ENCODE measurements at places on chromosomes 16 and 17.

DNA sequence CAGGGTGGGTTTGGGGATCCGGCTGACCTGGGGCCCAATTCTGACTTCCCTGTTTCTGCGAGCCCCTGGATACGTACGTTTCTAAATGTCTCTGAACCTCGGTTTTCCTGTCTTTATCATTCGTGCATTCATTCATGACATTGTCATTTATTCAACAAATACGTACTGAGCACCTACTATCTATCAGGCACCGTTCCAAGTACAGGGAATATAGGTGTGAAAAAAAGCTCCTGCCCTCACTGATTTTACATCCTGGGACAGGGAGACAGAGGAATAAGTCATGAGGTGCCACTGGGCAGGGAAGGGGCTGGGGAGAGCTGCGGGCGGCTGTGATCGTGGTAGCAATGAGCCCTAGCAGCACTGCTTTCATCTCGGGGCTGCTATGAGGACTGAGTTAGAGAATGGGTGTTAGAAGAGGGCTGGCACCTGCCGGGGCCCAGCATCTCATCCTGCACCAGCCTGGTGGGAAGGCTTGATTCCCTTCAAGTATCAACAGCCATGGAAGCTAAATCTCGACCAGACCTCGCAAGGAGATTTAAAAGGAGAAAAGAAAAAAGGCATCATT, 88.3 kb upstream of the DNAH17 start:
- DNase-seq = no peak

- no peak for DNase-seq
Observed at GRCh38 chr17:58384897-58385296, 32.4 kb downstream of the RNF43 start.

DNA sequence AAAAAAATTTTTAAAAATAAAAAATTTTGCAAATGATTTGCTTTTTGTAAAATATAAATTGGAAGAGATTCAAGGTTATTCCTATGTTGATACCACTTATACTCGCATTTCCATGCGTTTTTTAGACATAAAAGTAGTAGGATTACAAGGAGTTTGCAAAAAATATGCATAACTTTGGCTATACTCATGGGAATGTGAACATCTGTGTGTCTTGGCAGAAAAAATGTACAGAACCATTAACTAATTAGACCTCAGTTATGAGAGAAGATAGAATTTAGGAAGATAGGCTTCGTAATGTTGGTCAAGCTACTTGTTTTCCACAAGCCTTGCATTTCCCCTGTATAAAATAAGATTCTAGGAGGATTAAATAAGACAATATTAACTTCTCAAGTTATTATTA, 61.1 kb upstream of the VPS4A start:
- peak; percentile 41 for DNase-seq

- DNase-seq = no peak
Observed at GRCh38 chr16:14497245-14498082, 132.6 kb downstream of the PARN start.

DNA sequence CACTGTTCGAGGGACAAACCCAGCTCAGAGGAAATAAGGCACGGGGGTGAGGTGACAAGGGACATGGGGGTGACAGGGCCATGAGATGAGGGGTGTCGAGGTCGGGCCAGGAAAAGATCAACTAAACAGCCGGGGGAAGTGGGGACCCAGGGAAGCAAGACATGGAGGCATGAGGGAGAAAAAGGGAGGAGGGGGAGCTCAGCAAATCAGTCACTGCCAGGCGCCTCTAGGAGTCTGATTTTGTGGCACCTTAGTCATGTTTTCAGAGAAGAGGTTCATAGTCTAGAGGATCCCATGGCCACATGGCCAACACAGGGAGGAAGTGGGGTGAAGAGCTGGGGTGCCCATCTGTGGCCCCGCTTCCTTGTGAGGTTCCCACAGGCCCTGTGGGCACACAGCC, 814.5 kb downstream of the KCNJ18 start:
- no peak for DNase-seq

DNA sequence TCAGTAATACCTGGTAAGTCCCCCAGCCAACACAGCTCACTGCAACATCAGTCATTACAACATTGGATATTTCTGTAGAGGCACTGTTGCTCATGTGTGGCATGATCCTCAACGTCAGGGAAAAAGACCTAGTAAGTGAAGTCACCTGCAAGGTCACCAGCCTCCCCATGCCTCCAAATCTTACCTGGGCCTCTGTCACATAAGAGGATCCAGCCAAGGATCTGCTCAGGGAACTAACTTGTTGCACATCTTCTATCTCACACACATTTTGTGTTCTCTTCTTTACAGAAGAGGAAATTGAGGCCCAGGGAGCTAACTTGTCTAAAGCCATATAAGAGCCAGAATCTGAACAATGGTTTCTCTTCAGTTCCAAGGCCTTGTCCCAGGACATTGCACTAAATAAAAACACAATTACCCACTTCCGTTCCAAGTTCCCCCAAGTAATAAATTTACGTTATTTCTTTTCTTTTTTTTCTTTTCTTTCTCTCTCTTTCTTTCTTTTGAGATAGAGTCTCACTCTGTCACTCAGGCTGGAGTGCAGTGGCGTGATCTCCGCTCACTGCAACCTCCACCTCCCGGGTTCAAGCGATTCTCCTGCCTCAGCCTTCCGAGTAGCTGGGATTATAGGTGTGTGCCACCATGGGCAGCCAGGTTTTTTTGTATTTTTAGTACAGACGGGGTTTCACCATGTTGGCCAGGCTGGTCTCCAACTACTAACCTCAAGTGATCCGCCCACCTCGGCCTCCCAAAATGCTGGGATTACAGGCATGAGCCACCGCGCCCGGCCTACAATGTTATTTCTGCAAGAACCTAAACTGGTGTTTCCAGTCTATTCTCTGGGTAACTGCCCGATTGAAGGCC, 1.3 kb downstream of the SHMT1 start:
- DNase-seq = no peak

- DNase-seq = peak; percentile 75
Observed at GRCh38 chr17:66540131-66540781, 237.8 kb downstream of the PRKCA start.

DNA sequence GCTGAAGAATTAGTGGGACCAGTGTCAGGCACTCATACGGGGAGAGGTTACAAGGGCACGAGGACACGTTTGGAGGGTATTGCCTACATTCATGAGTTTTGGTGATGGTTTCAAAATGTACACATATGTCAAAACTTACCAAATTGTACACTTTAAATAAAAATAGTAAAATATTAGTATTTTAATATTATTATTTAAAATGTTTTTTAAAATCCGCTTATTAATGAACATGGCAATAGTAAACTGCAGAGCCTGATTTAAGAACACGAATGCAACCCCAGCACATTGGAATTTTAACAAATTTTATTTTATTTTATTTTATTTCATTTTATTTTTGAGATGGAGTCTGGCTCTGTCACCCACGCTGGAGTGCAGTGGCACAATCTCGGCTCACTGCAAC, 10.9 kb upstream of the ERCC4 start:
- no peak for DNase-seq

GRCh38 chr17:11324021-11324420, 83.0 kb downstream of the SHISA6 start:
- no peak for DNase-seq

GRCh38 chr17:82127315-82127595, 29.2 kb upstream of the FASN start:
- no peak for DNase-seq

- DNase-seq = no peak
Observed at GRCh38 chr17:60468371-60468770, 46.1 kb downstream of the CHCT1 start.

DNA sequence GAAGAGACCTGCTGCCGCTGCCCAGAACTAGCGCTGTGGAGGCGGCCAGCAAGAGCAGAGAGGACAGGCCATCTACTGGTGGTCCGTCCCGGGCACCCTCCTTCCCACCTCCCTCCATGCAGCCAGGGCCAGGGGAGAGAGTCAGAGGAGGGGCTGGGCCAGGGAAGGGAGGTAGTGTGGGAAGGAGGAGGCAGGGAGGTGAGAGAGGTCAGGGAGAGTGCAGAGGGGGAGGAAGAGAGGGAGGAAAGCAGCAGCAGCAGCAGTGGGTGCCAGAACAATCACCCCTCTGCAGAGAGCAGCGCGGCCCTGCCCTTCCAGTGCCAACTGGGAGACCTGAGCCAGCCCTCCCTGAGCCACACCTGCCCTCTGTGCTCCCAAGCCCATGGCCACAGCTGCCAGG, 6.6 kb downstream of the C16orf95 start:
- no peak for DNase-seq

DNA sequence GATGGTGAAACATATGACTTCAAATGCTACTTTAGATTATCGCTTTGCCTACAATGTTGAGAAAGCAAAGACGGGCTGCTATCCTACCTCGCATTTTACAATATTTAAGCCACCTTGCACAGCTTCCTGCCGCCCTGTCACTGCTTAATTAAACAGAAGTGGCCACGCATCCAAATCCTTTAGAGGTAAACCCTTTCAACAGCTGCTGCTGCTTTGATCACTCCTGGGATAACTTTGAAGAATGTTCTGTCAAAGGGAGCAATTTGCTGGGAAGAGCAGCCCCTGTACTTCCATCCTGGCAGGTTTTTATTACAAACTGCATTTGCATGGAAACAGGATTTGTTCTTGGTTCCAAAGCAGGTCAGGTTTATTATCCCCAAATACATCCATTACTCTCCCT, 24.2 kb upstream of the SSTR2 start:
- DNase-seq = no peak

GRCh38 chr17:47719411-47720152, 13.5 kb upstream of the TBX21 start:
- peak; percentile 57 for DNase-seq

DNA sequence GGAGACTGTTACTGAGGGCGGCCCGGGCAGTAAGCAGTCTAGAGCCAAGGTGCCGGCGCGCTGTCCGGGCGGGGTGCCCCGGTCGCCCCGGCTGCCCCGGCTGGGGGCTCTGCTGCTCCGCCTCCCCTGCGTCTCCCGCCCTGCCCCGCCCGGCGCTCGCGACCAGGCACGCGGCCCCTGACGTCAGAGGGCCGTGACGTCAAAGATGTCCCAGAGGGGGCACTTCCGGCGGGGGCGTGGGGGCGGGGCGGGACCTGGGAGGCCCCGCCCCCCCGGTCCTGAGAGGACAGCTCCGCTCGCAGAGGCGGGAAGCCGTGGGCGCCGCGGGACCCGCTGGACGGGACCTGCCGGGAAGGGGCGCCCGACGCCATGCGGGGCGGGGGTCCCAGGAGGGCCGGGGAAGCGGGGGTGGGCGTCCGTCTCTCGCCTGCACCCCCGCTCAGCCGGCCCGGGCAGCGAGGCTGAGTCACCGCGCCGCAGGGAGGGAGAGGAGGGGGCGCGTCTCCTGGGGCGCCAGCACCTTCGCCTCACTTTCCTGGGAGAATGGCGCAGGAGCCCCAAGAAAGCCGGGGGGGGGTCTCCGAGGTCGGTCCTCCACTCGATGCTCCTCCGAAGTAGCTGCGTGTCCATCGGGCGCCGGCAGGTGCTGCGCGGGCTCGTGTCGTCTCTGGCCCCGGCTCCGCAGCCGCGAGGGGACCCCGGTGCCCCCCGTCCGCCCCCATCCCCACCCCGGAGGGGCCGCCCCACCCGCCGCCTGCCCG, 4.4 kb upstream of the HIC1 start:
- no peak for DNase-seq

DNA sequence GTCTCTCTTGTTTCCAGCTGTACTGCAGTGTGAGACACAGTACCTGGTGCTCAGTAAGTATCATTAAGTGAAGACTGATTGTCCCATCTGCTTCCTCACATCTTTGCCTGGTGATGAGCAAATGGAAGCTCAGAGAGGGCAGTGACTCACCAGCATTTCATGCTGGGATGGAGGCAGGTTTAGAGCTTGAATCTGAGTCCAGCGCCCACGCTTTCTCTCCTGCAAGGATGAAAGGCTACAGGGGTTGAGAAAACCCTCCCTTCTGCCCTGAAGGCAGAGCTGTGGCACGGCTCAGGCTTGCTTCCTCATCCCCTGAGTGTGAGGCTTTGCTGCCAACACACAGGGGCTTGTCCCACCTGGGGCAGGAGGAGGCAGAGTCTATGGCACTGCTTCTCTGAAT, 1.5 kb upstream of the RNF112 start:
- no peak for DNase-seq

GRCh38 chr17:50141745-50142110, 8.7 kb downstream of the PPP1R9B start:
- DNase-seq = no peak

GRCh38 chr16:58425756-58426494, 33.7 kb downstream of the GINS3 start:
- no peak for DNase-seq

DNA sequence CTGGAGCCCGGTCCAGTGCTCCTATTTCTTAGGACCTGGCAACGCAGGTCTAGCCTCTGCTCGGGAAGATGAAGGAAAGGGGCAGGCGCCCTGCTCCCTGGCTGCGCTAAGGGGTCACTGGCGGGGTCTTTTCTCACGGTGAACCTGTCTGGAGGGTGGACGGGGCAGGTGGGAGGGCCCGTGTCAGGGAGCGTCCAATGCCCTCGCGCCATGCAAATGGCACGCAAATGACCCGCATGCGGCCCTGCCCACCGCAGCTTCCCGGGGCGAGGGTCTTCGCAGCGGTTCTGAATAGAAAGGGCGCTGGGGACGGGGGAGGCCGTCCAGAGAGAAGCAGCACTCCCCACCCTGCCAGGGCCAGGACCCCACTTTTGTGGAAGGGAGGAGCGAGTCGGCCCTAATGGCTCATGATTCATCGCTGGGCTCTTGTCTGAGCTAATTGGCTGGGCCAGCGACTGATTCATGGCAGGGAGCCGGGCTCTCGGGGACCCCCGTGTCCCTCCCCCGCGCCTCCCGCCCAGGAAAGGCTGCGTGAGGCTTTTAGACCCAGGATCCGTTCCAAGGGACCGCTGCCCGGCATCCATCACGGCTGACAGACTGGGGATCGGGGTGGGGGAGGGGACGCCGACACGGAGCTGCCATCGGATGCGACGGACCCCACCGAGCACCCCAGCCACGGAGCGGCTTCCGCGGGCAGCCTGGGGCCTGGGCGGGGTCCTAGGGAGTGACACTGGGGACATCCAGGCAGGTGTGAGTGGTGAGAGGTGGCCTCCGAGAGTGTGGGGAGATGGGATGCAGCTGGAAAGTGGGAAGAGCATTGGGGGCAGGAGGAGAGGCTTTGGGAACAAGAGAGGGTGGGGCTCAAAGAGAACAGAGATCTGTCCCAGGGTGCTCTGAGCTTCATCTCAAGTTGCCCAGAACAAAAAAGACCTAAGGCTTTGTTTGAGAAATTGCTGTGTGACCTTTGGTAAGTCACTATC, 25.0 kb upstream of the NGFR start:
- DNase-seq = no peak

DNA sequence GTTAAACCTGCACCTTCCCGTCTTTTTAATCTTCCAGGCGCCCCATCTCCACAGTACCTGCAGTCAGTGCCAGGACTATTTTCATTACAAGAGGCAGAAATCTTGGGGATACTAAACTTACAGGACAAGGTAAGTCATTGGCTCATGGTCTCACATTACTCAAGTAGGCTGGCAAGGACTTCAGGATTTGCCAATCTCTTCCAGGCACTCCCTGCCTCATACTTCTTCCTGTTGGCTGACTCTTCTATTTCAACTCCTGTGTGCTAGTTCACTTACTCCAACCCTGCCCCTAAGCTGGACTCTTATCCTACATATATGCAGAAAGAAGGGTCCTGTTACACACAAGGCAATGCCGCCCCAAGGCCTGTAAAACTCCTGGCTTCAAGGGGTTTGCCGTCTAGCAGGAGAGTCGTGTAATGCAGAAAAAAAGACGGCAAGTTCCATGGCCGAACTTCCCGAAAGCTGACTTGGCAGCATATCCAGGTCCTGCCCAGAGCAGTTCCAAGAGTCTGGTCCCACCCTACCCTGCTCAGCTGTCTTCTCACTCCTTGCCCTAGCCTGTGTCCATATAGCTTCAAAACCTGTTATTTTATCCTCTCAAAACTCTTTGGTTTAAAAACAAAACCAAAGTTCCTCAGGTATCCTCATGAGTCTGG, 14.8 kb downstream of the ERN1 start:
- DNase-seq = no peak

All from fibroblast of skin of left quadriceps (primary cell).